ENCODE measurements at places on chromosomes 16 and 17.

DNA sequence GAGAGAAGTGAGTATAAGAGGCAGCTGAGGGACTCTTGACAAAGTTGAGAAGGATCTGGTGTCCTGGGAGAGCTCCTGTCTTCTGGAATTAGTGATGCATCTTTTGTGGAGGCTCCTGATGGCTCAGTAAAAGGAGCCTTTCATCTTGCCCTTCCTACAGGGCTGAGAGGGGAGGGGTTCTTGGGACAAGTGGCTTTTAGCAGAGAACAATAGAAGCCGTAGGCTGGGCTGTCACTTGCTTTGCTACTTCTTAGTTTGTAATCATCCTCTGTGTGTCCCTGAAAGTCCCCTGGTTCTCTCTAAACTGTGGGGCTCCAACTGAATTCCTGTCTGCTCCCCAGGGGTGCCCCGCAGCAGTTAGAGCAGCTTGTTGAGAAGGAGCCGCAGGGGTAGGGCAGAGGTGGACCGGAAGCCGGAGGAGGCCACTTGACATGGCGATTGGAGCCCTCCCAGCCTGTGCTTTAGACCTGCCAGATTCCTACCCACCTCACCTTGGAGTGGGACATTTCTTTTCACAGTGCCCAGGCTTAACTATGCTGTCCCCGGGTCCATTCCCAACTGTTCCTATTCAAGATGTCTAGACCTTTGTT, 85.1 kb downstream of the PRKCA start:
- peaks cover 5% of the 10 kb centered on the region for H3K4me1 ChIP-seq
- H3K27me3 ChIP-seq = peaks cover 23% of the 10 kb centered on the region
- no peak overlapping the region for H3K4me3 ChIP-seq
- no peak for DNase-seq
- no peak overlapping the region for H3K27ac ChIP-seq

DNA sequence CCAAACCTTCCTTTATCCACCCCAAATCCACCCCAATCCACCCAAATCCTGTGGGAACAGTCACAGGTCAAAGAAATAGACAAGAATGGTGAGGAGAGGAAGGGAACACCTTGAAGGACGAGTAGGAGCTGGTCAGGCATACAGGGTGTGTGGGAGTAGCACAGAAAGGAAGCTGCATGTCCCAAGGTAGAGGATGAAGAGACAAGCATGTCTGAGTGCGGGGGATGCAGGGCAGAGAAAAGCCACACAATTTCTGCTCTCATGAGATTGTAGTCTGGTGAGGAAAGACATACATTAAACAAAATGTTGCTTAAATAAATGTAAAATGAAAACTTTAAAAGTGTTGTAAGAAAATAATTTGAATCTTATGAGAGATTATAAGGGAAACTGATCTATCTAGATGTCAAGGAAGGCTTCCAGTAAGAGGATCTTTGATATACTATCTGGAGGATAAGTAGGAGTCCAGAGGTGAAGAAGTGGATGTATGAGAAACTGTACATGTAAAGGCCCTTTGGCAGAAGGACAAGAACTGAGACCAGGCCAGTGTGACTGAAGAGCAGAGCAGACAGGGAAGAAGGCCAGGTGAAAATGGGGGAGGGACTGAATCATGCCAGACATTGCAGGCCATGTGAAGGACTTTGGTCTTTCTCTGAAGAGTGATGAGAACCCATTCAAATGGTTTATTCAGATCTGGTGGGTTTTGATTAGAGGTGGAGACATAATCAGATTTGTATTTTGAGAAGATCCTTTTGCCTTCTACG, 18.6 kb downstream of the TMEM98 start:
- no peaks in the 10 kb centered on the region for H3K36me3 ChIP-seq
- no peaks in the 10 kb centered on the region for H3K4me1 ChIP-seq
- DNase-seq = no peak

GRCh38 chr17:381941-382643, 29.5 kb upstream of the RPH3AL start:
- no peak for DNase-seq
- no peaks in the 10 kb centered on the region for H3K27me3 ChIP-seq
- no peak overlapping the region for H3K4me3 ChIP-seq
- H3K36me3 ChIP-seq = no peaks in the 10 kb centered on the region
- peaks cover 21% of the 10 kb centered on the region for H3K4me1 ChIP-seq

DNA sequence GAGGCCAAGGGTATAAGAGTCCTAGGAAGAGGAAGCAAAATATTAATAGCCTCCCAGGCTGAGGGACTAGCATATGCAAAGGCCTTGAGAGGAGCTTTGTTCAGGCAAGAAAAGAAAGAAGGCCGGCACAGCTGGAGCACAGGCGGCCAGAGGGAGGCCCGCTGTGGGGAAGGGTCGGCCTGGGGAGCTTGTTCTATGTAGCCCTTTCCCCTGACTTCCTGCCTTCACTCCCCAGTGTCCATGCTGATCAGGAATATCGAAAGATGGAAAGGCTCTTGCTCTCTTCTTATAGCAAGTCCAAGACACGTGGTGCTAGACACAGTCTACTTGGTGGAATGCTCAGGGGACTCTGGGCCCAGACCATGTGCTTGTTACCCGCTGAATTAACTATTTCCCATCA, 27.4 kb upstream of the HAS3 start:
- no peaks in the 10 kb centered on the region for H3K4me1 ChIP-seq
- no peak overlapping the region for H3K27ac ChIP-seq
- H3K27me3 ChIP-seq = no peaks in the 10 kb centered on the region
- no peak for DNase-seq
- no peaks in the 10 kb centered on the region for H3K36me3 ChIP-seq

GRCh38 chr16:23962001-23962400, 126.2 kb downstream of the PRKCB start:
- no peaks in the 10 kb centered on the region for H3K27me3 ChIP-seq
- peaks cover 8% of the 10 kb centered on the region for H3K36me3 ChIP-seq
- no peak overlapping the region for H3K27ac ChIP-seq
- no peak for DNase-seq
- H3K4me1 ChIP-seq = peaks cover 31% of the 10 kb centered on the region

DNA sequence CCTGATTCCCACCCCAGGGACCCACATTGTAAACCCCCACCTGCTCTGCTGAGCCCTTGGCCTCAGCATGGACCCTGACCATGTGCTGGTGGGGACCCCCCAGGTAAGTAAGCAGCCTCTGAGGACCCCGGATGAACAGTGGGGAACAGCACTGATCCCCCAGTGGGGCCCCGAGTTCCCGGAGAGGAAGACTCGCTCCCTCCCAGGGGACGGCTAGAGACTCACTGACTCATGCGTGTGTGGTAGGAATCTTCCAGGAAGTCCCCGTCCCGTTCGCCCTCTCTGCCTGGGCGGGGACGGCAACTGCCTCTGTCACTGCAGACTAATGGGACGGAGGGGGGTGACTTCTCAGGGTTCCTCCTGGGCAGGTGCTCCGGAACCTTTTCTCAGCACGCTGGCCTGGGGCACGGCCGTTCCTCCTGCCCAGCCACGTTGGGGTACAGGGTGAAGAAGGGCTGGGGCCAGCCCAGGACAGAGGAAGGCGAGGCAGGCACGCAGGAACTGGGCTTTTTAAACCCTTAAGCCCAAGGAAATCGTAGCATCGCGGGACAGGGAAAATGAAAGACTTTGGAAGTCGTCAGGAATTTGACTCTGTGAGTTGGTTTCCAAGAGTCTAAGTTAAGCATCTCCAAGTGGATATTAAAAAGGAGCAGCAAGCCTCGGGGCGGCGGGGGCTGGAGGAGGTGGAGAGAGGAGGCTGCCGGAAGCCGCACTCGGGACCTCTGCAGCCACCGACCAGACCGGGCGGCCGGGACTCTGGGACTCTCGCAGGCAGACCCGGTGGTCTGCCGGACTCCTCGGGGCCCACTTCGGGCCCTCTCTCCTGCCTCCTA, 178.7 kb downstream of the SEC14L1 start:
- peak; percentile 57 for DNase-seq
- H3K27ac ChIP-seq = peak overlapping the region; percentile 70
- no peaks in the 10 kb centered on the region for H3K27me3 ChIP-seq
- H3K4me1 ChIP-seq = peaks cover 50% of the 10 kb centered on the region
- no peak overlapping the region for H3K4me3 ChIP-seq

DNA sequence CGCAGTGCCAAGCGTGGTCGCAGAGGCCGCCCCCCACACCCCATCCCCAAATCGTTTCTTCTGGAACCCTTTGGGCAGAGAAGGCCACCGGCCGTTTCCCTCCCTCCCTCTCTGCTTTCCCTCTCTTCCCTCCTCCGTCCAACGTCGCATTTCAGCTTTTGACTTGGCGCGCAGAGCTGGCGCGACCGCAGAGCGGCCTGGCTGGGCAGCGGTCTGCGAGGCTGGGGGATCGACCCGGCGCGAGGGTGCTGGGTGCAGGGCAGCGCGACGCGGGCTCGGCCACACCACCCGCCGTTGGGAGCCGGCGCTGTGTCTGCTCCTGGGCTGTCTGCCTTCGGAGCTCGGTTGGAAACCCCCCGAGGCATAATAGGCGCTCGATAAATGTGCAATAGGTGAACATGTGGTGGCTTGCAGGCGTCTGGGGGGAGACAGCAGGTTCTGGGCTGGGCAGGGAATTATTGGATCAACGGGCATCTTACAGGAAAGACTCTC, 2.8 kb upstream of the NTN3 start:
- H3K27ac ChIP-seq = no peak overlapping the region
- H3K27me3 ChIP-seq = no peaks in the 10 kb centered on the region
- no peak for DNase-seq
- peaks cover 33% of the 10 kb centered on the region for H3K4me1 ChIP-seq
- peak overlapping the region; percentile 64 for H3K4me3 ChIP-seq

DNA sequence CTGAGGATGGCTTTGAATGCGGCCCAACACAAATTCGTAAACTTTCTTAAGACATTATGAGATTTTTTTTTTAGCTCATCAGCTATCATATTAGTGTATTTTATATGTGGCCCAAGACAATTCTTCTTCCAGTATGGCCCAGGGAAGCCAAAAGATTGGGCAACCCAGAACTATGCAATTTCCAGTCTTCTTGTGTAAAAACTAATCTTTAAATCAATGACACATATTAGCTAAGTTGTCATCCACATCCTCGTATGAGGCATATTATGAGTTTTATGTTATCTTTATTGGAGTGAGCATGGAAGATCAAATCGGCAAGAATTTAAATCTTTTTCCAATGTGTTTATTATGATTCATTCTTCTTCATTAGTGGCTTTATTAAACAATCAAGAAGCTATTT, 198.6 kb upstream of the HSBP1 start:
- H3K27me3 ChIP-seq = no peaks in the 10 kb centered on the region
- H3K4me3 ChIP-seq = no peak overlapping the region
- DNase-seq = no peak

DNA sequence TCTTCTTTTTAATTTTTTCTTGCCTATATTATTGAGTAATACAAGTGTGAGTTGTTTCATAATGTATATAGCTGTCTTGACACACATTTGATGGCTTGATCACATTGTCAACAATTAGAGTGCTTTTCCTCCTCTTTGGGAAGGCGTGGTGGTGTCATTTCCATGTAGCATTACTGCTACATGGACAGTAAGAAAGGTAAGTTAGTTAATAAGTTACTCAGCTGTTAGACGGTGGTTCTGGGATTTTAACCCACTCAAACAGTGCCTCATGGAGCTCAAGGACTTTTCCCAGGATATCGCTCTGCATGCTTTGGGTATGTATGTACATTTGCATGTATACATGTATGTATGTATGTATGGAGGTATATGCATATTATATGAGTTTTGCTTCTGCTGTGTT, 94.6 kb downstream of the HAPSTR1 start:
- no peak for DNase-seq
- H3K27ac ChIP-seq = no peak overlapping the region
- H3K36me3 ChIP-seq = no peaks in the 10 kb centered on the region
- H3K27me3 ChIP-seq = no peaks in the 10 kb centered on the region
- no peaks in the 10 kb centered on the region for H3K4me1 ChIP-seq

DNA sequence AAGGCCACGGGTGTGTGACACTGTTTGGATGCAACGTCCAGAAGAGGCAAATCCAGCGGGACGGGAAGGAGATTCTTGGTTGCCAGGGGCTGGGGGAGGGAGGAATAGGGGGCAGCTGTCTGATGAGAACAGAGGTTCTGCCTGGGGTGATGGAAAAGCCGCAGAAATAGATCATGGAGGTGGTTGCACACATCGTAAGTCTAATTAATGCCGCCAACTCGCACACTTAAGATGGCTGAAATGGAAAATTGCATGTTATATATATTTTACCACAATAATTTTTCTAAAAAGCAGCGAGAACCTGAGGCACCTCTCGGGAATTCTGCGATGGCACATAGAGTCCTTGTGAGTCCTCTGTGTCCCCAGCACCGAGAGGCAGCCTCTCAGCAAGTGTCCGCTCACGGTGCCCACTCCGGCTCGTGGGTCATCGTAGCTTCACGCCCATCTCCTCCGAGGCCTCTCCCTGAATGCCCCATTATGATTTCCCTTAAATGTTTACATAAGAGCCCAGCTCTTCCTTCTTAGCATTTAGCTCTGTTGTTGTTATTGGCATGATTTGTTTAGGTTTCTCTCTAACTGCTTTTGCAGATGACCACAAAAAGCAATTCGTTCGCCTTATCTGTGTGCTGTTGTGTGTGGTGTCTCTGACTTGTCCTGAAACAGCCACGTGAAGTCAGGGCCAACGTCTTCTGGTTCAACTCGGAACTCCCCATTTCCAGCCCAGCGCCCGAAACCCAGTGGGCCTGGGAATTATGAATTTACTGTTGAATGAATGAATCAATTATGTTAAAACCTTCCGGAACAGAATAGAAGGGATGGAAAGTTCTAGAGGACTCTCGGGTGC, 7.7 kb downstream of the WFDC1 start:
- H3K36me3 ChIP-seq = no peaks in the 10 kb centered on the region
- no peaks in the 10 kb centered on the region for H3K4me1 ChIP-seq
- H3K27me3 ChIP-seq = no peaks in the 10 kb centered on the region
- DNase-seq = no peak
- no peak overlapping the region for H3K4me3 ChIP-seq
- no peak overlapping the region for H3K27ac ChIP-seq

- DNase-seq = no peak
- H3K27me3 ChIP-seq = no peaks in the 10 kb centered on the region
- H3K4me1 ChIP-seq = no peaks in the 10 kb centered on the region
- H3K4me3 ChIP-seq = no peak overlapping the region
Measured at GRCh38 chr16:89983536-89983935, 35.0 kb downstream of the DEF8 start.

DNA sequence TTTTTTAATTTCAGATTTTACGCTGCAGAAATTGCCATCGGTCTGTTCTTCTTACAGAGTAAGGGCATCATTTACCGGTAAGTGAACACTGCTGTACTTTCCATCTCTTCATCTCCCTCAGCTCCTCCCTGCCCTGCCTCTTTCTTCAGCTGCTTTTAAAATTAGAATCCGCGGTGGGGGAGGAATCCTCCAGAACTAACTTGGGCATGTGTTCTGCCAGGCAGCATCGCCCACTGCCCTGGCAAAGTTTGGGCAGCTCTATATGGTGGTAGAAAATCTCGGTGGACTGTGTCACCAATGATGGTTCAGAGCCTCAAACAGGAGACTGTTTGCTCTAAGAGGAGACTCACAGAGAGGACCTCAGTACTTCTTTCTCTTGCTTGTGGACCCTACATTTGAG, 81.6 kb upstream of the CACNG3 start:
- H3K4me3 ChIP-seq = no peak overlapping the region
- H3K4me1 ChIP-seq = no peaks in the 10 kb centered on the region
- DNase-seq = no peak
- no peaks in the 10 kb centered on the region for H3K27me3 ChIP-seq
- peaks cover 5% of the 10 kb centered on the region for H3K36me3 ChIP-seq
- no peak overlapping the region for H3K27ac ChIP-seq

GRCh38 chr17:79612468-79613194, 1.8 kb upstream of the RBFOX3 start:
- H3K36me3 ChIP-seq = no peaks in the 10 kb centered on the region
- no peak overlapping the region for H3K27ac ChIP-seq
- peak; percentile 37 for DNase-seq
- no peak overlapping the region for H3K4me3 ChIP-seq
- peaks cover 89% of the 10 kb centered on the region for H3K27me3 ChIP-seq
